ENCODE measurements at places on chromosomes 5 and 9.

DNA sequence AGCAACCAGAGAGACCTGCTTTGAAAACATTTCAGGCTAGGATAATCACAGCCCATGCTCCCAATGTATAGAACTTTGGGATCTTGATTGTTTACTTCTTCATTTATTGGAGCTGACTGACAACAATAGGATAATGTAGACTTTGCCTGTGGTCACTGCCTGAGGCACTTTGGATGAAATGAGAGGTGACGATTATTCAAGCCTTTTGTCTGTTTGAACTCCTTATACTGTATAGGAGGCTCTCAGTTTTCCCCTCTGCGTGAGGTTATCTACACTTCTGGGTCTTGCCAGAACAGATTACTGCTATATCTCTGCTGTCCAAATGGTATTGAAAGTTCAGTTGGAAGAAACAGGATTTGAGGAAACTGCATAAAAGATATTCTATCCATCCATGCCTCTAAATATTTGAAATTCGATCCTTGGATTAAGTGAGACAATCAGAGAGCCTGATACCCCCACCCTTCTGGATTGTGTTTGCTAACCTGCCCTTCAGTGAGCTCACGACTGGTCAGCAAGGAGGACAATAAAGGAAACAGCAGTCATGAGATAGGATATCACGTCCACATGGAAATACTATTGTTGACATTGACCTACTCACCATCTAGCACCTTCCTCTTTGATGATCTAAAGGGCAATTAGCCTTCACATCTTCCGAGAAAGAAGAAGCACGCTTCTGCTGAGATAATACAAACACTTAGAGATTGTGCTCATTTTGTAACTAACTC lies 98.1 kb downstream of the DOCK8 start:
- no peak for DNase-seq

GRCh38 chr5:155616779-155617392 lies 603.3 kb downstream of the KIF4B start:
- no peak for DNase-seq

DNA sequence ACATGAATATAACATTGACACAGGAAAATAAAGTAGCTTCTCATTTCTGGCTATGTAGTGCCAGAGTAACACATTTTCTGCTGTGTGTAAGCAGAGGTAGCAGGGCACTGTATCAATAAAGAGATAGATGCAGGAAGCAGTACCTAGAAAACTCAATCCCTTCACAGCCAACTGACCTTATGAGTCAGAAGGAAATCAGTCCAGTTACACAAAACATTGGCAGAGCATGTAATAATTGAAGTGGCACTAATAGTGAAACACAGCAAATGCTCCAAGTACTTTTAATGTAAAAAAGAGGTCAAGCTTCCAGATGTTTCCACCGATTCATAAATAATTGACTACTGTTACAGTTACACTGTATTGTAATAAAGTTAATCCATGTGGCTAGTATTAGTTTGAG lies 706.6 kb downstream of the EFNA5 start:
- DNase-seq = no peak

- DNase-seq = no peak
Measured at GRCh38 chr5:98309785-98310598, 463.5 kb upstream of the RGMB start.

All from esophagus squamous epithelium (tissue), 5 donors.